ENCODE measurements at places on chromosomes 4 and X. TPM values are rescaled to one million over a fixed set of nuclear protein-coding genes. Genes with fewer than 3 reads are reported as not detected.

Gene GAK
- total RNA-seq: 25.1 TPM

DNA sequence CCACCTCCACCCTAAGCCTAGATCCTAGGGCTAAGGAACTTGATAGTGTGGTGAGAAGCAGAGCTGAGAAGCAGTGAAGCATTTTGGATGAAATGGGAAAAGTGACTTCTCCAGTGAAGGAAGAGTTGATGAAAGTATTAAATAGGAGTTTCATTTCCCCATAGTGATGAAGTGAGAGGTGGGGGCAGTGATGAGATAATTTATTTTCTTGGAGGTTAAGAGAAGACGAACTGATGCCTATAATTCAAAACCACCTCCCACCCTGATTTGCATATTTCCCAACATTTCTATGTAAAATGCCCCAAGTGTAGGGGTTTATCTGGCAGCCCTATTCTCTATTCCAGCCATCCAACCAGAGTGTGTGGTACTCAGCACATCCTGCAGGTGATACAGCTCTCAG is 6.3 kb downstream of the LONRF3 start:
- no peak for DNase-seq
- no peaks in the 10 kb centered on the region for H3K27me3 ChIP-seq
- no peak overlapping the region for H3K4me3 ChIP-seq
- no peak overlapping the region for H3K27ac ChIP-seq
- H3K4me1 ChIP-seq: peaks cover 3% of the 10 kb centered on the region

GRCh38 chr4:6047130-6047673 is 29.0 kb upstream of the C4orf50 start:
- no peak overlapping the region for H3K27ac ChIP-seq
- H3K27me3 ChIP-seq: peaks cover 76% of the 10 kb centered on the region
- no peaks in the 10 kb centered on the region for H3K36me3 ChIP-seq
- no peak for DNase-seq

GRCh38 chrX:65241059-65241721 is 264.9 kb upstream of the ZC4H2 start:
- no peaks in the 10 kb centered on the region for H3K4me1 ChIP-seq
- no peak for DNase-seq
- H3K27me3 ChIP-seq: no peaks in the 10 kb centered on the region
- no peak overlapping the region for H3K4me3 ChIP-seq
- H3K27ac ChIP-seq: no peak overlapping the region

DNA sequence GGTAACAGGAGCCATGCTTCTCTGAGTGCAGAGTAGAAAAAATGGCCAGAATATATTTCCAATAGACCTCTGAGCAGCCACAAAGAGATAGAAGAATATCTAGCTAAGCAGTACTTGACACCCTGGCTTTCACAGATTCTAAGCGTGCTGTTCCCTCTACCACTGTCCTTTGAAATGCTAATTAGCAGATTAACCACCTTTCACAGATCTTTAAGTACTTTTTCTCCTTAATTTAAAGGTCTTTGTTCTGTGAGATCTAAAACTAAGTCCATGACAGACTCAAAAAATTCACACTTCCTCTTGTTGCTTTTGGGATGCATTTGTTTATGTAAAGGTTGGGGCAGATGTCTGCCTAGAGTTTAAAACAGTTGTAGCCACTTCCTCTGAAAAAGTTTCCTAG is 28.3 kb upstream of the MAGEC2 start:
- no peak overlapping the region for H3K27ac ChIP-seq
- no peaks in the 10 kb centered on the region for H3K36me3 ChIP-seq
- no peaks in the 10 kb centered on the region for H3K4me1 ChIP-seq
- H3K27me3 ChIP-seq: no peaks in the 10 kb centered on the region

Measured in left ventricle myocardium inferior (tissue), 1 donor.